Neural crest cell (in vitro differentiated cells): ENCODE measurements at places on chromosomes 13 and 19. TPM values are rescaled to one million over a fixed set of nuclear protein-coding genes. Genes with fewer than 3 reads are reported as not detected.
A peak's percentile ranks its signal among the peaks of the same experiment; 100 is the strongest.

GRCh38 chr13:99425485-99426341 is 75.6 kb upstream of the TM9SF2 start:
- DNase-seq: no peak

- no peak for DNase-seq
Measured at GRCh38 chr13:86710013-86710412, 910.8 kb upstream of the SLITRK6 start.

DNA sequence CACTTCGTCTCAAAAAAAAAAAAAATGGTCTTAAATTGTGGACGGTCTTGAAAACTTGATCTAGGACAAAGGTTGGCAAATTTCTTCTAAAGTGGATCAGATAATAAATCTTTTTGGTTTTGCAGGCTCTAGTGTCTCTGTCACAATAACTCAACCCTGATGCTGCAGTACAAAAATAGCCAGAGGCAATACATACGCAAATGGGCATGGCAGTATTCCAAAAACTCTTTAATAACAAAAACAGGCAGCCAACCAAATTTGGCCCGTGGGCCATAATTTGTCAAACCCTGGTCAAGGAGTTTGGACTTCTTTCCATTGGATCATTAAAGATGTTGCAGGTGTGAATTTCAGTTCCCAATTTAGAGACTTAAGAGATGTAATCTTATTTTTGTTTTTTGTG is 93.5 kb upstream of the MRI1 start:
- DNase-seq: no peak

DNA sequence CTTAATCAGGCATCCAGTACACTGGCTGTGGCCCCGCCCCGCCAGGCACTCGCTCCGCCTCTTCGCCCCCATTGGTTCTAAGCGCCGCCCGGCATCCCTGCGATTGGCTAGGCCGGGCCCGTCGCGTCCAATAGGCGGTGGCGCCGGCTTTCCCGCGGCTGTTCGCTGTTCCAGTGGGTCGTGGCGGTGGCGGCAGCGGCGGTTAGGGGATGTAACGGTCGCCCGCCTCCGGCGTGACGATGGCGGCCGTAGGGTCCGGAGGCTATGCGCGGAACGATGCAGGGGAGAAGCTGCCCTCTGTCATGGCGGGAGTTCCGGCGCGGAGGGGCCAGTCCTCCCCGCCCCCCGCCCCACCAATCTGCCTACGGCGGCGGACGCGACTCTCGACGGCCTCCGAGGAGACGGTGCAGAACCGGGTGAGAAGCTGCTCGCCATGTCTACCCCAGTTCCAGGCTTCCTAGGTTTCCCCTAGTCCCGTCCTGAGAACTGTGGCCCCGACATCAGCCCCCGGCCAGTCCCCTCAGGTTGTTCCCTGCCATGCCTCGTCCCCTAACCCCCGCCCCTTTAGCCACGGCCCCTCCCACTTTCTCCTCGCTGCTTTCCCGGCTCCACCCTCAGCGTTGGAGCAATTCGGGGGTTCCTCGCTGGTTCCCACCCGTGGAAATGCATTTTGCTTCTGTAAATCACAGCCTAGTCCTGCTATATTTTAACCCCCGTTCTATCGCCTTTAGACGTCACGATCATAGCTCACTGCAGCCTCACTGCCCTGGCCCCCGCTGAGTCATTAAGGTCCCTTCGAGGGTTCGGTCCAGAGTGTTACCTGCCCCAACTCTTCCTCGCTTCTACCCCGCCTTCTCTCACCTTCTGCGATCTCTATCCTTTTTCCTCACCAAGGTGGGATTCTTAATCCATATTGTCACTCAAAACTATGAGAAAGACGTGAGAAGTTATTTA is at the start of gene WDR62:
TSS of gene WDR62 (plus strand) at position 165 of the 954 bp plus-strand sequence. CDS start at position 240, 75 bp downstream.
- DNase-seq: peak; percentile 90

DNA sequence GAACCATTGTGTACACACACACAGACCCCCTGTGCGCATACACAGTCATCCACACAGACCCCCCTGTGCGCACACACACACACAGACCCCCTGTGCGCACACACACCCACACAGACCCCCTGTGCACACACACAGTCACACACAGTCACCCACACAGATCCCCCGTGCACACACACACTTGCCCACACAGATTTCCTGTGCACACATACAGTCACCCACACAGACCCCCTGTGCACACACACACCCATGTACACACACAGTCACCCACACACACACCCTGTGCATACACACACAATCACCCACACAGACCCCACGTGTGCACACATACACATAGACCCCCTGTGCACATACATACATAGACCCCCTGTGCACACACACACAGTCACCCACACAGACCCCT is 106.1 kb downstream of the HSPH1 start:
- no peak for DNase-seq

DNA sequence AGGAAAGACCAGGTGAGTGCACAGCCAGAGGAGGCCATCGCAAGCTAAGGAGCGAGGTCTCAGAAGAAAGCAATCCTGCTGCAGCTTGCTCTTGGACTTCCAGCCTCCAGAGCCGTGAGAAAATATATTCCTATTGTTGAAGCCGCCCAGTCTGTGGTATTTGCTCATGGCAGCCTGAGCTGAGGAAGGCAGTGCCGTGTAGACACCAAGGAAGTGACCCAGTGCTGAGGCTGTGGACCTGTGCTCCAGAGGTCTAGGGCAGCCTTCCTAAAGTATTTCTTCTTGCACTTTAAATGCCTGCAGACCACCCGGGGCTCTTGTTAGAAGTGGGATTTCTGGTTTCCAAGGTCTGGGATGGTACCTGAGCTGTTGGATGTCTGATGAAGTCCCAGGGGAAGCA is 158.5 kb upstream of the KL start:
- DNase-seq: no peak

GRCh38 chr19:39768786-39769185 is 9.9 kb upstream of the LEUTX start:
- no peak for DNase-seq

DNA sequence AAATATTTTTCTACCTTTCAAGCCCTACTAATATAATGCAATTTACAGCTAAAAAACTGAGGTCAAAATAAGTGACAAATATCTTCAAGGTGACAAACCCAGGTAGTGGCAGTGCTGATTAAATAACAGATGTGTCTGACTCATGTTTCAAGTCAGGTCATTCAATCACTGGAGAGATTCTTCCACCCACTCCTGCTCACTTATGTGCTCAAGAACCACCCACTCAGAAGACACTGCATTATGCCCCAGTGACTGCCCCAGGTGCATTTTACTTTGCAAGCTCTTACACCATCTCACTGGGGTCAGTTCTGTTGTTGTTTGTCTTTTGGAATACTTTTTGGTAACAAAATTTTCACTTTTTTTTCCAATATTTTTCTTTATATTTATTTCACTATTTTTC is 2.2 kb downstream of the ZNF100 start:
- no peak for DNase-seq

DNA sequence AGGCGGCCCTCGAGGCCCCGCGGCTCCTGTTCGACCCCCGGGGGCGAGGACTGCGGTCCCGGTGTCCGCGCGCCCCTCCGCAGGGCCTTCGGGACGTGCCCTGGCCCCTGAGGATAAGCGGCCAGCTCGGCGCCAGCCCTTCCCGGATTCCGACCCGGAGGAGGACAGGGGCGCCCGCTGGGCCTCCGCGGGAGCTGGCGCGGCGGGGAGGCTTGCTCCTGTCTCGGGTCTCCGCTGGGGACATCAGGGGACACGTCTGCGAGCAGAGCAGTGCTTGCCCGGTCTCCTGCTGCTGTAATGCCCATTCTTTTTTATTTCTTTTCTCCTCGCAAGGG is 829 bp downstream of the B3GLCT start:
- peak; percentile 47 for DNase-seq

GRCh38 chr19:17677002-17677401 is 11.2 kb downstream of the UNC13A start:
- no peak for DNase-seq

GRCh38 chr19:2034729-2035589 is 16.1 kb downstream of the MKNK2 start:
- peak; percentile 41 for DNase-seq

DNA sequence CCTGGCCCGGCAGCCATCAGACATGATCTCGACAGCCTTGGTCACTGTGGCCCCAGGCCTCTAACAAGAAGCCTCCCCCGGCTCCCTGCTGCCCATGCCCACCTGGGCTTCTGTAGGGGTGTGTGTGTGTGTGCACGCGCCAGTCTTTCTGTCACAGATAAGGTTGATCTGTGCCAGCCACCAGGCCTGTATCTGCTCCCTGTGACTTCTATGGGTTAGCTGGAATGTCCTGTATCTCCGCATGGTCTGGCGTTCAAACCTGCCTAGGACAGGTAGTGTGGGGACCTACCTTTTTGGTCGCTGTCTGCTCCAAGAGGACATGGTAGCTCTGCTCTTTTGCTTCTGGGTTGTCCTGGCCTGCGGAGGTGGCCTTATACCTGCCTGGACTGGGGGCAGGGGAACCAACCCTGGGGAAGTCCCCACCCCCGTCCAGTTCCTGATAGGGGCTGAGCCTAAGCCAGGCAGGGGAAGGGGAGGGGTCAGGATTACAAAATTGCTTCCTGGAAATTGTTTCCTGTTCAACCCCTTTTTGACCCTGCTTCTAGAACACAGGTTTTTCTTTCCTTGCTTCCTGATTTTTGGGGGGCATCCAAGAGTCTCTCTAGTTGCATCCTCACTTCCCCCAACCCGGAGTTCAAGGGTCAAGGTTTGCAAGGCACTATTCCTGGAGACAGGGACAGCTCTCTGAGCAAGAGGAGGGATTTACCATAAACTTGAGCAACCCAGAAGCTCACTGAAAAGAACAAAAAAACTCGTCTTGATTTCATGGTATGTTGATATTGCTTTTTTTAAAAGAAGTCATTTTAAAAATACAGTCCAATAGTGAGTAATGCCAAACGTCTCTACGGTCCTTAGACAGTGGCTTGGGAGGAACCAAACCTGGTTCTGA is at the start of gene LRG1:
TSS of gene LRG1 (minus strand) at position 344 of the 889 bp plus-strand sequence. CDS start at position 321, 23 bp downstream.
- no peak for DNase-seq

DNA sequence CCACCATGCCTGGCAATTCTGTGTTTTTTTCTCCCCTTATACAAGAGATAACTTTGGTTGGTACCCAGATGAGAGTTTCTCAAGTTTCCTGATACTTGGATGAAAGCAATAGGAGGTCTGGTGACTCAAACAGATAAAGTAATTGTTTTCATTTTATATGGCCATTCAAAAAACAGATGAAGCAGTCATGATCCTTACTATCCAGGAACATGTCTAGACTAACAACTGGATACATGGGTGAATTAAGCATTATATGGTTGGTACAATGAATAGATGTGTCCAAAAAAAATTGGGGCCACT is 8.5 kb downstream of the ZNF430 start:
- no peak for DNase-seq

DNA sequence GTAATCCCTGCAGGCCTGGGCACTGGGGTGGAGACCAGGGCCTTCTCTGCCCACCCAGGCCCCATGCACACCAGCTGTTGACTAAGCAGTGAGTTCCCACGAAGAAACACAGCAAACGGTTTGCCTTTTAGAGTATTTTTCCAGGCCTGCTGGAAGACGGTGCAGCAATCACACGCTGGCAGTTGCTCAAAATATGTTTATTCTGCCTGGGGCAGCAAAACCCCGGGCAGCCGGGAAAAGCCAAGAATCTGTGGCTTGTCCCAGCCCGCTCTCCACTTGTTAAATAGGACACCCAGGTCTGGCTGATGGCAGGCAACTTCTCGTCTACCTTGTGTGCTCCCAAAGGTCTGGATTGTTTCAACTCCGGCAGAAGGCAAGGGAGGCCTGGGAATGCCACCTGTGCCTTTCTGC is 40.8 kb downstream of the GGACT start:
- DNase-seq: no peak

- peak; percentile 6 for DNase-seq
Measured at GRCh38 chr13:109545931-109546330, 240.5 kb downstream of the IRS2 start.

- DNase-seq: peak; percentile 43
Measured at GRCh38 chr13:30334663-30335386, 27.5 kb upstream of the KATNAL1 start.

DNA sequence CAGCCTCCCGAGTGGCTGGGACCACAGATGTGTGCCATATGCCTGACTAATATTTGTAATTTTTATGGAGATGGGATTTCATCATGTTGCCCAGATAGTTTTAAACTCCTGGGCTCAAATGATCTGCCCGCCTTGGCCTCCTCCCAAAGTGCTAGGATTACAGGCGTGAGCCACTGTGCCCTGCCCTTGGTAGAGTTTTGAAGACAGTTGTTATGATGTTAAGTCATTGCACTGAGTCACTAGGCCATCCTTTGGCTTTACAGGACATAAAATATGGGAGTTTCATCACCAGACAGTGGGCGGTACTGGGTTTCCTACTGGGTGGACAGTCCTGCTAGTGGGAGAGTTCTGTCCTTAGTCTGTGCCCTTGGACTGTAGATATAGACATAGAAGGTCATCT is 282.5 kb downstream of the ATP8A2 start:
- no peak for DNase-seq

- DNase-seq: no peak
Measured at GRCh38 chr13:60511637-60512036, 114.6 kb downstream of the TDRD3 start.

GRCh38 chr13:53052675-53053074 is 24.1 kb downstream of the OLFM4 start:
- DNase-seq: no peak

- peak; percentile 88 for DNase-seq
Measured at GRCh38 chr19:48391100-48392005, at the start of gene KDELR1. TSS of gene KDELR1 (minus strand) at chr19:48391551. CDS start at chr19:48391358, 193 bp downstream.

Gene CD33
- not detected in 2 replicates for total RNA-seq

Gene ZNF575
- 0.57 and 0.72 TPM in 2 replicates for total RNA-seq

Gene PIAS4
- total RNA-seq: 49.6 and 58.8 TPM in 2 replicates

Gene ZNF816
- total RNA-seq: 12.0 and 13.8 TPM in 2 replicates

Gene RGS9BP
- not detected in 2 replicates for total RNA-seq

Gene C5AR1
- total RNA-seq: 0.44 TPM in 1 of 2 replicates, not detected in the other

Gene LYL1
- 0.30 and 0.45 TPM in 2 replicates for total RNA-seq

Gene KIRREL2
- 4.5 and 5.2 TPM in 2 replicates for total RNA-seq

Gene AP2A1
- total RNA-seq: 96.7 and 102 TPM in 2 replicates

Gene SRRM5
- 0.41 and 0.51 TPM in 2 replicates for total RNA-seq

Gene ICAM5
- not detected in 2 replicates for total RNA-seq

Gene AKAP11
- 27.4 and 28.6 TPM in 2 replicates for total RNA-seq

Gene KIR2DL3
- total RNA-seq: not detected in 2 replicates

Gene BLVRB
- 3.1 and 3.2 TPM in 2 replicates for total RNA-seq

Gene ZNF582
- 4.2 and 5.1 TPM in 2 replicates for total RNA-seq

Gene ELSPBP1
- not detected in 2 replicates for total RNA-seq

Gene NXNL1
- total RNA-seq: not detected in 2 replicates

Gene COL4A1
- total RNA-seq: 65.5 and 67.9 TPM in 2 replicates

Gene ANGPTL4
- not detected in 2 replicates for total RNA-seq

Gene FGF14
- total RNA-seq: 0.75 and 1.7 TPM in 2 replicates

Gene SH2D3A
- total RNA-seq: not detected in 2 replicates

Gene NR2C2AP
- 17.6 and 18.6 TPM in 2 replicates for total RNA-seq

Gene PPP1R15A
- 27.5 and 27.8 TPM in 2 replicates for total RNA-seq

Gene SELENOV
- total RNA-seq: not detected in 2 replicates
